ENCODE measurements at places on chromosomes 1 and 21.
A peak's percentile ranks its signal among the peaks of the same experiment; 100 is the strongest.

- no peak for DNase-seq
These were observed 46.4 kb upstream of the DNAH14 start for GRCh38 chr1:224883091-224883490.

DNA sequence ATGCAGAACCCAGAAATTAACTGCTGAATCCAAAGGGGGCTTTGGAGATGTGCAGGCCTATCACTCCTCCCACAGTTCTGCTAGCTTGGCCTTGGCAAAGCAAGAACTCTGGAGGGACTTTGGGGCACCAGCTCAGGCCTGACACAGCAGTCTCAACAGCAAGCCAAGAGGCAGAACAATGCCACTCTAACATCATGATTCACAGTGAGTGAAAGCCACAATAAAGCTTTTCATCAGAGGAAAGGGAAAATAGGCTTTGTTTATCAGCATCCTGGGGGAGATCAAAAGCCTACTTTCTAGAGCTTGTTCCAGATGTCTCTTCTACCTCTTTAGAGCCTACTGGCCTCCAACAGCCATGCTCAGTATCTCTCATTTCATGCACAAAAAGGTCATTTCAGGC is 283.4 kb downstream of the KCNH1 start:
- DNase-seq: no peak

- DNase-seq: no peak
These were observed 36.3 kb downstream of the TCP10L start for GRCh38 chr21:32548978-32549377.

DNA sequence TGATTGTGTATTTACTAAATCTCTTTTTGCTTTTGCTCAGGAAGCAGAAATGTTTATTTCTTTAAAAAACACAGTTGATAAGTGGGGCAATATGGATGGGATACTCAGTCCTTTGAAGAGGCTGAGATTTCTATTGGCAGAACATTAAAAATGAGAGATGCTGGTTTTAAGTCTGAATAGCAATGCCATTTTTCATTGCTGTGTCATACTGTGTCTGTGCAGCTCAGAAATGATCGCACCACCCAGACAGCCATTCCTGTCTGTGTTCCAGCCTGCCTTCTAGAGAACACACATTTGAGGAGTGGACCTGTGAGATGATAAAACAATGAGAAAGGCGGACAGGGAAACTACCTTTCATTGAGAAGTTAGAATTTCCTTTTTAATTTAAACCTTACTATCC is 231.2 kb upstream of the USP24 start:
- DNase-seq: no peak

- no peak for DNase-seq
These were observed 5.9 kb downstream of the USP24 start for GRCh38 chr1:55209247-55209646.

- no peak for DNase-seq
These were observed 65.5 kb upstream of the SLC45A1 start for GRCh38 chr1:8252266-8252951.

DNA sequence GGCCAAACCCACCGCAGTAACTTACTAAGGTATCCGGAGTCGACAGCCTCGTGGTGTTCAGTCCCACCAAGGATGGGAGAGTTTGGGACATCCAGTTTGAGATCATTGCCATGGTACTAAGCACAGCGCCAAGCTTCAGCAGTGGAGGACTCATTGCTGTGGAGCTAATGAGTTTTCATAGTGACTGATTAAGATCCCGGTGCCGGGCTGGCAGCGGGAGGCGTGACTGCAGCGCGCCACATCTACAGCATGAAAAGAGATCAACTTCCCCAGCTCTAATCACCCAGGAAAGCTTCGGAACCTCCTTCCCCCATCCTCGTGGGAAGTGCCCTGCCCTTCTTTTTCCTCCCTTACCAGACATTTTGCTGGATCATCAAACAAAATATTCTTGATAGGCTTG is 149.9 kb downstream of the OLFM3 start:
- DNase-seq: no peak

DNA sequence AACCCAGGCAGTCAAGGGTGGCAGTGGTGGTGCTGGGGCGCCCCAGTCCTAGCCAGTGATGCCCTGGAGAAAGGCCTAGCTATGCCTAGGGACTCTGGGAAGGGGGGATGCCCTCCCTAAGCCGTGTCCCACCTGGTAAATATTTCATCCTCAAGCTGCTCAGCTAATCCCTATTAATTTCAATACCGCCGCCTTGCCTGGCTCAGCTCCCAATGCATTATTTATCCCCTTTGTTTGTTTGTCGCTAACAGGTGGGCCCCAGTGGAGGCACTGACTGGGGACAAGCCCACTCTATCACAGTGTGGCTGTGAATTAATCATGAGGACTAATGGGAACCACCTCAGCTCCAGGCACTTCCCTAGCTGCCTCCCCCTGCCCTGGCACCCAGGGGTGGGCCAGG is 22.5 kb downstream of the DMAP1 start:
- no peak for DNase-seq

- DNase-seq: no peak
These were observed 5.9 kb upstream of the BARHL2 start for GRCh38 chr1:90722874-90723589.

- peak; percentile 25 for DNase-seq
These were observed 30.5 kb upstream of the FGGY start for GRCh38 chr1:59266180-59266926.

DNA sequence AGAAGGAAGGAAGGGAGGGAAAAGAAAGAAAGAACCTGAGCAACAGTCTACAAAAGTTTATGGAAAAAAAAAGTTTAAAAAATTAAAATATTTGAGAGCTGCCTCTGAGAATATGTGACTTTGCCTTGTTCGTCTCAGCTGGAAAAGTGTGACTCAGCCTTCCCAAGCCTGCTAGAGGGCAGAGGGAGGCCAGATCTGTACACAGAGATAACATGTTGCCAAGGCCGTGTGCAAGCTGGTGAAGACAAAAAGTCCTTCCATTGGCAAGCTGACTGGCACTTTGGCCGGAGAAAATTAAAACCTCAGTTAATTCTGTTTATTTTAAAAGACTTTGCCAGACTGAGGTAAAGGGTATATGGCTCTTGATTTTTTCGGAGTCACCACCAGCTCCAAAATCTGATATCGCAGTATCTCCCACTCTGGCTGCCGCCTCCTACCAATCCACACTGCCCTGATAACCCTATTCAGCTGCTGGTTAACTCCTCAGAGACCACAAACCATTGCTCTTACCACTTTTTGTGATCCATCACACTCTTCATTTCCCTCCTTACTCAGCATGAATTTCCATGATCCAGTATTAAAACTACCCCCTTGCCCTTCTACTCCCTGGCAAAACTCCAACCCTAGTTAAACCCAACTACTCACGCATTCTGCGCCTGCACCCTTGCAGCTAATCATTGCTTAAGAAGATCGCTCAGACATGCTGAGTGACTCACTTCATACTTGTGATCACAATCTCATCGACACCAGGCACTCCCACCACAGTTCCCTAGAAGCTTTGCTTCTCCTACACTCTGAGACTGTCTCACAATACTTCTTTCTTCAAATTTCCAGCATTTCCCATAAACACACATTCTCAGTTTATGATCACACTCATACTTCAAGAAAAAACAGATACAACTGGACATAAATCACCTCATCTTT is 5.7 kb upstream of the PPP1R15B start:
- no peak for DNase-seq

DNA sequence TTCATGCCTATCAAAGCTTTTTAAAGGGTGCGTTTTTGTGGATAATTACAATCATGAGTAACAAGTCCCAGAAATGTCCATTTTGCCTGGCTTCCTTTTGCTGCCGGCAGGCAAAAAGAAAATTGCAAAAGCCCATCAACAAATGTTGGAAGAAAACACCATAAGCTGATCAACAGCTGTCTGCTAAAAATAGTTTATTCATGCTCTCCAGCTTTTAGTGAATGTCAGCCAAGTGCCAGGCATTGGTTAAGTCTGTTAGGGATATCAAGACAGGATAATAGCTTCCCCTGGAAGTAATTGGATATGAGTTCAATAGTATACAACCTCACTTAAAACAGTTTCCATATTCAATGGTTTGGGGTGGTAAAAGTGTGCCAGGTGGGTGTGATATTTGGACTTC is 13.6 kb upstream of the AGMAT start:
- no peak for DNase-seq

- DNase-seq: no peak
These were observed 272.7 kb downstream of the TRABD2B start for GRCh38 chr1:47724432-47724999.

DNA sequence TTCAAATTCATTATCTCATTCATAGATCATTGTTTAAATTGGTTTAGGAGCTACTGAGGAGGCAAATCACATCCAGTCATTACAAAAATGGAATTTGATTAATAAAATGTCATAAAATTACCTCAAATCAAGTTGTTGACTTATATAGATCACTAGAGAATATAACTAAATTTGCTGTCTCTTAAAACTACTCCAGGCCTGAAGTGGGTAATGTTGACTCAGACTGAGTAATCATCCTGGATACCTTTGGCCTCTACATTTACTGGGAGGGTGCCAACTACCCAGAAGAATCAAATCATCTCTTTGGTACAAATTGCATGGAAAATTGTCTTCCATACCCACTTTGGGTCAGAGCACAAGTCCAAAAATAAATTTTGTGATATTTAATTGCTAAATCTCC is 191.2 kb upstream of the GREM2 start:
- no peak for DNase-seq

DNA sequence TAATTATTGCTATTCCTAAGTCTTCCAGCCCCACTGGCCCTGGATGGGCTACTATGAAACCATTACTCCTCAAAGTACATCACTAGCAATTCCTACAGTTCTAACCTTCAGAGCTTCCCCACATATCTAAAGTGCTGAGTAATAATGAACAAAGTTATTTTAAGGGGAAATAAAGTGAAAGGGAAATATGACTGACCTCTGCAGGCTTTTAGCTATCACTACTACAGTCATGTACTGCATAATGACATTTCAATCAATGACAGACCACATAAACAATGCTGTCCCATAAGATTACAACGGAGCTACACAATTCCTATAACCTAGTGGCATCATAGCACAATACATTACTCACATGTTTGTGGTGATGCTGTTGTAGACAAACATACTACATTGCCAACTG is 32.5 kb upstream of the ASPM start:
- DNase-seq: no peak

DNA sequence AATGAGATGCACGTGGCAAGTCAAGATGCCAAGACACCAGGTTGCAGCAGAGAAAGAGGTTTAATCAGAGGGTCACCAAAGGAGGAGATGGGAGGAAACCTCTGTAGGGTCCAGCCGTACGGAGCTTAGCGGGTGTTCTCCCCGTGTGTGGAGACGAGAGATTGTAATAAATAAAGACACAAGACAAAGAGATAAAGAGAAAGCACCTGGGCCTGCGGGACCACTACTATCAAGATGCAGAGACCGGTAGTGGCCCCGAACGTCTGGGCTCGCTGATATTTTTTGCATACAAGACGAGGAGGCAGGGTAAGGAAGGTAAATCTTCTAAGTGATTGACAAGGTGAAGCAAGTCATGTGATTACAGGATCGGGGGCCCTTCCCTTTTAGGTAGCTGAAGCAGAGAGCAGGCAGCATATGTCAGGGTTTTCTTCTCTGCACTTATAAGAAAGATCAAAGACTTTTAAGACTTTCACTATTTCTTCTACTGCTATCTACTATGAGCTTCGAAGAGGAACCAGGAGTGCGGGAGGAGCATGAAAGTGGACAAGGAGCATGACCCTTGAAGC is 41.2 kb upstream of the TDRD10 start:
- no peak for DNase-seq

DNA sequence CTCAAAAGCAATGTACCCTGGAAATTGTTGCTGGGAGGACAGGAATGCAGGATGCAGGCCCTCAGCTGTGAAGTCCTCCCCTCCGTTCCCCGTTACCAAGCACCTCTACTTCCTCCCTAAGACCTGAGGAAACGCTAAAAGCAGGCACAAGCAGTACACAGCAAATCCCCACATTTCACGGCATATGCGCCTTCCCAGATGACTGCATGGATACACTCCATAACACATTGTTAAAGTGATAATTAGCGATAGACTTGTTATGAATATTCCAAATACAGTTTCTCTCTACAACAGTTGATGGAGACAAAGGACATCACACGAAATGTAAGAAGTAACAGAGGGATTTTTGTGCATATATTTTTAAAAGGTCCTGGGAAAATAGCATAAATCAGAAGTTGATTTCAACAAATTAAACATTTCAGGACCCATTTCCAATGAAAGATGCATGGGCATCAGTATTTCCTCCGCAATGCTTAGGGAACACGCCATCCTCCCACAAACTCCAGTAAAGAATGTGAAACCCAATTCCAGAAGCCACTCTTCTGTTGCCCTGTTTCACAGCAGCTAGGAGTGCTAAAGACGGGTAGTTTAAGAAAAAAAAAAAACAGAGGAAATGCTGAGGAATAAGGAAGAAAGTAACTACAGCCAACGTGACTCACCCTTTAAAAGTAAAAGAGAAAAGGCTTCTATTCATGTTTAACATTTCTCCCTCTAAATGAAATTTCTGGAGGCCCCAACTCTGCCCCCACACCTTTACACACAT is 75.5 kb downstream of the HIVEP3 start:
- no peak for DNase-seq

- DNase-seq: no peak
These were observed 22.0 kb downstream of the MAN1A2 start for GRCh38 chr1:117389284-117389683.

DNA sequence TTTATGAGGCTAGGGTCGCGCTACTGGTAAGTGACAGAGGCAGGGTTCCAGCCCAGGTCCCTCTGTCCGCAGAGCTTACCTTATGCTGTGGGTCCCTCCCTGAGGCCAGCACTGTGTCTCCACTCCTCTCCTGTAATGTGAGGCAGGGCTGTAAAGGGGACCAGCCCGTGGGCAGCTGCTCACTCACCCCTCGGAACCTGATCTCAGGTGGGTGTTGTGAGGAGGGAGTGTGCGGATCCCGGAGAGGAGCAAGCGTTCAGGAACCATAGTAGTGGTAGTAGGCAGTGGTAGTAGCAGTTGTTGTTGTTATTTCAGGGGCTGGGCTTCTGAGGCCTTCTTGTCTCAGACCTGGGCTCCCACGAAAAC is 1.7 kb downstream of the ZC3H12A start:
- DNase-seq: no peak

GRCh38 chr1:154948079-154948478 is 7.8 kb downstream of the PBXIP1 start:
- DNase-seq: no peak

DNA sequence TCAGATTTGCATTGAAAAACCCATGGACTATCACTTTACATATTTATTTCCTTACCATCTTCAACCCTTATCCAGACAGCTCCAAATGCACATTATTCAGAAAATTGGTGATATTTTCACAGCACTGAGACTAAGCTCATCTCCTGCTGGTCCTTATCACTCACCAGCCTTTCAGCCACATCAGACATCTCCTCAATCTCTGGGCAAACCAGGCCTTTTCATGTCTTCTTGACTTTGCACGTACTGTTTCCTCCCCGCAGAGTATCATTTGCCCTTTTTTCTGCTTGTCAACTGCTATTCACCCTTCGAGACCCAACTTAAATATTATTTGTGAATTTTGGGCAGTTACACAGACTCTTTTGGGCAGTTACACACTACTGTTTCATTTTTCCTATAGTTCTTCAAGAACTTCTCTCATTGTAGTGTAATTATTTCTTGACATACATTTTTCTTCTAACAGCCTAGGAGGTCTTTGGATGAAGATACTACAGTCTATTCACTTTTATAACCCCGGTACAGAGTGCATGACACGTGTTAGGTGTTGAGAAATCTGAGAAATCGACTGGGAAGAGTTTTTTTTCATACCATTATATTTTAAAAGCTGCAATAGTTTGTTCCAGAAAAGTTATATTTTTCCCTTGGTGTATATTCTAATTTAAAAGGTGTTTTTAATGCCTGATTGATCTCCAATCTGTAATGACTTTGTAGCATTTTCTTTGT is 98.0 kb downstream of the FGGY start:
- DNase-seq: no peak

Measured in GM06990 (cell line).